ENCODE measurements at places on chromosomes 5 and 9.

DNA sequence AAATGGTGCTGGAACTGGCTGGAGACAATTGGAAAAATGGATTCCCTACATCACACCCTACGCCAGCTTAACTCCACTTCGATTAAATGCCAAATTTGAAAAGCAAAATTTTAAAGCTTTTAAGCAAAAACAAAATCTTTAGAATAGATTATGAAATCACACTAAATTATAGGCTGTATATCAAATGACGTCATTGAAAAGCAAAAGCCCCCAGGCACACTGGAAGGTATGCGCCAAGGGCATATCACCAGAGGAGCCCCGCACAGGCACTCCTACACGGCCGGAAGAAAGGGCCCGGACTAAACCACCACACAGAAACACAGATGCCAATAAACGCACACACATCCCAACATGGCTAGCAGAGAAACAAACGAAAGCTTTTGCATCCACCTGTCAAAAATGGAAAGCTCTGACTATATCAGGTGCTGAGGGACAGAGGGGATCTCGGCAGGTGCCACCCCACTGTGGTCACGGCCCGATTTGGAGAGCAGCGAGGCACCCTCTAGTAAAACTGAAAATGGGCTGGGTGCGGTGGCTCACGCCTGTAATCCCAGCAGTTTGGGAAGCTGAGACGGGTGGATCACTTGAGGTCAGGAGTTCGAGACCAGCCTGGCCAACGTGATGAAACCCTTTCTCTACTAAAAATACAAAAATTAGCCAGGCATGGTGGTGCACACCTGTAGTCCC, 17.0 kb upstream of the MXD3 start:
- no peaks in the 10 kb centered on the region for H3K27me3 ChIP-seq
- H3K4me1 ChIP-seq = no peaks in the 10 kb centered on the region
- no peak for DNase-seq
- no peak overlapping the region for H3K27ac ChIP-seq

DNA sequence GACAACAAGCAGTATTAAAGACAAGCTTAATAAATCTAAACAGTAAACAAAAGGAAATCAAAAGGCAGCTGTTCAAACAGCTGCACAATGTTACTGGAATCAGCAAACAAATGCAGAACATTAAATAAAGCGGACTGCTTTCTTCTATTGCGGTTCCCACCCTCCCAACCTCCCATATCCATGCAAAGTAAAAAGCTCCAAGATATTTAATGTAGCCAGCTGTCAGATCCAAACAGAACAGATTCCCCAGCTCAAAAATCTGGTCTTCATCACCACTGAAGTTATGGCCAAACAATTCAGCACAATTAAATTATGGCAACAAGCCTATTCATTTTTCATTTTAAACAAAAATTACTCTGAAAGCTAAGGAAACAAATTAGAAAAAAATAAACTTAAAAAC, 75.9 kb downstream of the SLC38A9 start:
- H3K27me3 ChIP-seq = no peaks in the 10 kb centered on the region
- no peak for DNase-seq
- no peaks in the 10 kb centered on the region for H3K36me3 ChIP-seq
- H3K4me1 ChIP-seq = peaks cover 9% of the 10 kb centered on the region
- no peak overlapping the region for H3K27ac ChIP-seq

GRCh38 chr5:7317751-7318150, 78.2 kb upstream of the ADCY2 start:
- no peaks in the 10 kb centered on the region for H3K4me1 ChIP-seq
- H3K4me3 ChIP-seq = no peak overlapping the region
- no peaks in the 10 kb centered on the region for H3K36me3 ChIP-seq
- DNase-seq = no peak
- H3K27ac ChIP-seq = no peak overlapping the region
- no peaks in the 10 kb centered on the region for H3K27me3 ChIP-seq

DNA sequence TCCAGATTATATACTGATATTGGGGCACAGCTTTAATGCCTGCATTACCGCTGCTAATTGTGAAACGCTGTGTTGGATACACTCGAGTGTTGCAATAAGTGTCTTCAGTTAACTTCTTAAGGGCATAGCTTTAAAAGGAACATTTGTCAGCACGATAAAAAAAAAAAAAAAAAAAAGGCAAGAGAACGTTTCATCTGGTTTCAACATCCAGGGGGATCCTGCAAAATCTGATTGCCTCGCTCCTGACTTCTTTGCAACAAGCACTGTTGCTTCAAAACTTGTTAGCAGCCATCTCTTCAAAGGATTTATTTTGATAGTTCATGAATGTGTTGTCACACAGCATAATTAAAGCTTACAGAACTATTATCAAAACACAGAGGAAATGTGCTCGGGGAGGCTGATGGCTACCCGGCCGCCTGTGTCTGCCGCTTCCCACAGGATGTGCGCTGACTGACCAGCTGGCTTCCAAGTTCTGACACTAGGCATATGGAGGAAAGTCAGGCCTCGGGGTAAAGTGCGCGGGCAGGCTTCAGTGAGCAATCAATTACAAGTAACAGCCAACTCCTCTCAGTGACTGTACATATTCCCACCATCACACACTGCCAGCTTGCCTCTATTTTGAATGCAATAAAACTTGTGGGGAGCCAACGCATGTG, 77.7 kb downstream of the EBF1 start:
- H3K27ac ChIP-seq = peak overlapping the region; percentile 51
- no peaks in the 10 kb centered on the region for H3K27me3 ChIP-seq
- no peak overlapping the region for H3K4me3 ChIP-seq
- peak; percentile 56 for DNase-seq
- peaks cover 47% of the 10 kb centered on the region for H3K4me1 ChIP-seq

- no peaks in the 10 kb centered on the region for H3K36me3 ChIP-seq
- no peaks in the 10 kb centered on the region for H3K27me3 ChIP-seq
- DNase-seq = no peak
- no peak overlapping the region for H3K4me3 ChIP-seq
- no peak overlapping the region for H3K27ac ChIP-seq
Observed at GRCh38 chr5:87114631-87115030, 153.1 kb upstream of the RASA1 start.

- H3K27ac ChIP-seq = no peak overlapping the region
- no peak overlapping the region for H3K4me3 ChIP-seq
- no peak for DNase-seq
- no peaks in the 10 kb centered on the region for H3K4me1 ChIP-seq
- no peaks in the 10 kb centered on the region for H3K36me3 ChIP-seq
Observed at GRCh38 chr9:89493671-89494070, 4.2 kb downstream of the SEMA4D start.

DNA sequence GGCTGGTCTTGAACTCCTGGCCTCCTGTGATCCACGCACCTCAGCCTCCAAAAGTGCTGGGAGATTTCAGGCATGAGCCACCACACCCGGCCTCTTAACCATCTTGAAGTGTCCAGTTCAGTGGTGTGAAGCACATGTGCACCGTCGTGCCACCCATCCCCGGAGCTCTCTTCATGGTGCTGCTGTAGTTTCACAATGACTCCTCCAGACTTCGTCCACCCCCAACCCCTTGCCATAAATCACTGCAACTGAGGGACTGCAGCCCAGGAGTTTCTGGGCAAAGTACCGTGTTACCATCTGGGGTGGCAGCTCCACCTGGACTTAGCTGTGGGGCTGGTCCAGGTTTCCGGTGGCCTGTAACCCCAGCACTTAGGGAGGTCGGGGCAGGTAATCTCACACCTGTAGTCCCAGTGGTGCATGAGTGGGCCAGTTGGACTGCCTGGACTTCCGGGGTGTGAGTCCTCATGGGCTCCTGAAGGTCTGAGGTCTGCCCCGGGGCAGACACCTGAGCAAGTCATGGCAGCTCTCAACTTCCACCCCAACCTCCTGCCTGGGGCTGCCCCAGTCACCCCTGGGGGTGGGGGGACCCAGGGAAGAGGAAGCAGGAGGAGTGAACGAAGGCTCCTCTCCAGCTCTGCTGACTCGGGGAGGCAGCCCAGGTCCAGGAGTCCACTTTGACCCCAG, 6.6 kb upstream of the N4BP3 start:
- no peak for DNase-seq
- H3K4me3 ChIP-seq = no peak overlapping the region
- no peak overlapping the region for H3K27ac ChIP-seq
- no peaks in the 10 kb centered on the region for H3K27me3 ChIP-seq

DNA sequence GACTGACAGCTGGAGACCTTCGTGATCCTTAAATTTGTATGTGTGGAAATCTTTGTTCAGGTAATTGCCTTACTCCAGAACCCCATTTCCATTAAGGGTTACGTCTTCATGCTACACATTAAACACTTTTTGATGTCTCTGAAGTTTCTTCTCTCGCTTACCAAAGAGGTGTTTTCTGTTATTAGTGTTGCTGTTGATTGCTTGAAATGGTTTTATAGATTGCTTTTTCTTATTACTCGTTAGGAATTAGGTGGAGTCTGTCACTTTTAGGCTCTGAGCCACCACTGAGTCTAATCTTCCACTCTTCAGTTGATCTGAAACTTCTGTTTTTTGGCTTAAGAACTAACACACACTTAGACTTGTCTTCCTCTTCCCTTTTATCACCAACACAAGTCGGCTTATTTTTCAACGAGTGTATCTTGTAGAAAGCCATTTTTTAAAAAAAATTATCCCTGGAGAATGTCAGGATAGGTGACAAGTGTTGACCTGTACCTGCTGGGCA, 62.2 kb upstream of the PPARGC1B start:
- H3K36me3 ChIP-seq = no peaks in the 10 kb centered on the region
- no peaks in the 10 kb centered on the region for H3K27me3 ChIP-seq
- H3K4me3 ChIP-seq = no peak overlapping the region
- H3K27ac ChIP-seq = no peak overlapping the region
- DNase-seq = no peak
- peaks cover 4% of the 10 kb centered on the region for H3K4me1 ChIP-seq

DNA sequence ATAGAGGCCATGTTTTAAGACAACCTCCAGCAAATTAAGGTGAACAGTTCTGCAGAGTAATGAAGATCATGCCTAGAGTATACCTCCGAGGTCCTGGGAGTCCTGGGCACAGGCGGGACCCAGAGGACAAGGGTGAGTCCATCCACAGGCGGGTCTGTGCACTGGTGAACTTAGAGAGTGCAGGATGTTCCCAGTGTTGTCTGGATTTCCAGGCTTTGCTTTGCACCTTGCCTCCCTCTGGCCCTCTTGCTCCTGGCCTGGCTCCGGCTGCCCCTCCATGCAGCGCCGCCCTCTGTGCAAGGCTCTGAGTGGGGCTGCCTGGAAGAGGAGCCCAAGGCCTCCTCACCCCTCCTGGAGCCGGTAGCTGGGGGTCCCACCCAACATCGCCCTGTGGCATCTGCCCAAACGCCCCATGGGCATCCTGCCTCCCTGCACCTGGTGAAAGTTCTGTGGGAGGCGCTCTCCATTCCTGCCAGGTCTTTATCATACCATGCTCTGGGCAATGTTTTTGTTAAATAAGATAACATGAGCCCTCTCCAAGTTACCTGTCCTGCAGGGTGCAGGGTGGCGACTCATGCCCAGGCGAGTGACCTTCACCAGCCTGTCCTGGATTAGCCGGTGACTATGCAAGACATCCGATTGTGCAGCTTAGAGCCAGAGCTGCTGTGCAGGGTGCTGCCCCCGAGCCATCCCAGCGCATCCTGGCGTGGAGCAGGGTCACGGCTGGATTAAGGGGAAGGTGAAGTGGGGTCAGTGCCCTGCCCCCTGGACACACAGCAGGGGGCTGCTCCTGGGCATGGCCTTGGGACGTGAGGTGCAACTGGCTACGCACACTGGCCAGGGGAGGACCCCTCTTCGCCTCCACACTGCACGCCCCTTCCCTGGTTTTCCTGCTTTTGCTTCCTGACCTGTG, 41.3 kb upstream of the LPCAT1 start:
- no peaks in the 10 kb centered on the region for H3K4me1 ChIP-seq
- no peak overlapping the region for H3K27ac ChIP-seq
- H3K27me3 ChIP-seq = no peaks in the 10 kb centered on the region
- no peak for DNase-seq

DNA sequence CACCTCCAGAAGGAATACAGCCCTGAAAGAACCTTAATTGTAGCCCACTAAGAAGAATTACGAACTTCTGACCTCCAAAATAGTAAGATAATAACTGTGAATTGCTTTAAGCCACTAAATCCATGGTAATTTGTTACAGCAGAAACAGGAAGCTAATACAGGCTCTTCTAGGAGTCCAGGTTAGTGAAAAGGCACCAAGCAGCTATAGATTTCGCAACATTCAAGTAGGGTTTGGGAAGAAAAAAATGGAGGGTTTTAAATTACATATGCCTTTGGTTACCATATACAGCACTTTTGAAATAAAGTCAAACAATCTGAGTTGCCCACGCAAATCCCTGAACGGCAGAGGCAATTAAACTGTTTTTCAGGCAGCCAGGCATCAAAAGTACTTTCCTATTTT, 1.7 kb upstream of the ACTL7A start:
- H3K4me3 ChIP-seq = no peak overlapping the region
- H3K4me1 ChIP-seq = no peaks in the 10 kb centered on the region
- DNase-seq = no peak

DNA sequence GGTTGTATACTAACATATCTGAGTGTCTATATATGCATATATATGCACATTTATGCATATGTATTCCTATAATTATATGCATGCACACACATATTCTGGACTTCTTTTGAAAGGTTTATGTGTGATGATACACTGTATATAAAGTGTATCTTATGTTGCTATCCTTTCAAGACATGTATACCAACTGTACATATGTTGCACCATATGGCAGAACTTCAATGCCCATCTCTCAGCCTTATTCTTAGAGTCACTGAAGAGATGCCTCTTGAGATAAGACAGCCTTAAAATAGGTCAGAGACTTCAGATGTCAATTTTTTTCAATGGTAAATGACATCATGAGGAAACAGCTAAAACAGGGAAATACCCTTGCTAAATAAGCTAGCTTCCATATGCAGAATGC, 461.4 kb downstream of the SPATA31D1 start:
- H3K4me1 ChIP-seq = no peaks in the 10 kb centered on the region
- no peak for DNase-seq
- no peak overlapping the region for H3K27ac ChIP-seq
- H3K36me3 ChIP-seq = no peaks in the 10 kb centered on the region

- no peak overlapping the region for H3K4me3 ChIP-seq
- no peak for DNase-seq
Observed at GRCh38 chr9:135002336-135002735, 84.6 kb upstream of the FCN1 start.
